ENCODE measurements at places on chromosomes 1 and 21. TPM values are rescaled to one million over a fixed set of nuclear protein-coding genes. Genes with fewer than 3 reads are reported as not detected.
A peak's percentile ranks its signal among the peaks of the same experiment; 100 is the strongest.

The LCE1D gene
- total RNA-seq: not detected

The OPRD1 gene
- total RNA-seq: not detected

The PAQR6 gene
- 0.44 TPM for total RNA-seq

The DNAJC8 gene
- 57.3 TPM for total RNA-seq

DNA sequence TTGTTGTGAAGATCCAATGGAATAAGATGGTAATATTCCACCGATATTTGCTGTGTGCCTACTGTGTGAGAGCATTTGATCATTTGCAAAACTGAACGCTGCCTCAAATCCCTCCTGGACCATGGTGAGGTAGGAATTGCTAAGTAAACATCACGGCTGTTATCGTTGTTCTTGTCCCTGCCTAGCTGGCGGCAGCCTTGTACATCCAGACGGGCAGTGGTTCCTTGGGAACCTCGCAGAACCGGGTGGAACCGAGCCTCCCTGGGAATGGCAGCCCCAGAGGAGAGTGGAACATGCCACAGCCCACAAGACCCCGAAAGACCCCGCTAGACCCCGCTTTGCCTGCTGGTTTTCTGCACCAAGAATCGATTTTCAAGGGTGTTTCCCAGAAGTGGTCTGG, 60.9 kb downstream of the TAS1R2 start:
- no peak for DNase-seq

- no peak for DNase-seq
Observed at GRCh38 chr1:192983349-192983980, 75.7 kb downstream of the UCHL5 start.

DNA sequence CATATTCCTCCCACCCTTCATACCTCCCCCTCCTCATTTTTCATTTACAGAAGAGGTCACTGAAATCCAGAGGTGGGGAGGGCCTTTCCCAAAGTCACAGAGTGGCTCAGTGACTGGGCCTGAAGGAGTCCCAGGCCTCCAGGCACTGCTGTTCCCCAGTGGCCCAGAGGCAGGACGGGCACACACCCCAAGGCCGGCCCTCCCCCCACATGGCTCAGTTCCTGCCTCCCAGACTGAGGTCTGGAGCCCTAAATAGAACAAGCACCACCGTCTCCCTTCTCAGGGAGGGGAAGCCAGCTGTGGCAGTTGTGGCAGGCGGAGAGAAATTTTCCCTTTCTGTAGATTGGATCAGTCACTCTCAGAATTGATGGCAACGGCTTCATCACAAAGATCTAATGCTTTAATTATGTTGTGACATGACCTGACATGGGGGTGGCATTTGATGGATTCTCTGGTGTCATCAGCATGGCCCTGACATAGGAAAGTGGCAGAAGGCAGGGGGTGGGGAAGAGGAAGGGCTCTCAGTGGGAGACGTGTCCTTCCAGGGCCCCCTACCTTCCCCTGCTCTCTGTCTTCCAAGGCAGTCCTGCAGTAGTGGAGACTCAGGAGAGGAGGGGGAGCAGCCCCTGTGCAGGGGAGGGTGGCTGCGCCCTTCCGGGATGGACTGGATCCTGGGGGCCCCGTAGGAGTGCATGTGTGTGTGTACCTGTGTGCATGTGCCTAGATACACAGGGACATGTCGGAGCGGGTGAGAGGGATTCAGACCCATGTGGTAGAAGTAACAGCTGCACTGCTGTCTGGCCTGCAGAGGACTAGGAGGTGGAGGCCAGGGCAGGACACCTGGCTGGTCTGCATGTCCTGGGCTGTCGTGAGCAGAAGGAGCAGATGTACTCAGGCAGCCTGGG, 41.2 kb upstream of the FOXO6 start:
- DNase-seq: peak; percentile 62

DNA sequence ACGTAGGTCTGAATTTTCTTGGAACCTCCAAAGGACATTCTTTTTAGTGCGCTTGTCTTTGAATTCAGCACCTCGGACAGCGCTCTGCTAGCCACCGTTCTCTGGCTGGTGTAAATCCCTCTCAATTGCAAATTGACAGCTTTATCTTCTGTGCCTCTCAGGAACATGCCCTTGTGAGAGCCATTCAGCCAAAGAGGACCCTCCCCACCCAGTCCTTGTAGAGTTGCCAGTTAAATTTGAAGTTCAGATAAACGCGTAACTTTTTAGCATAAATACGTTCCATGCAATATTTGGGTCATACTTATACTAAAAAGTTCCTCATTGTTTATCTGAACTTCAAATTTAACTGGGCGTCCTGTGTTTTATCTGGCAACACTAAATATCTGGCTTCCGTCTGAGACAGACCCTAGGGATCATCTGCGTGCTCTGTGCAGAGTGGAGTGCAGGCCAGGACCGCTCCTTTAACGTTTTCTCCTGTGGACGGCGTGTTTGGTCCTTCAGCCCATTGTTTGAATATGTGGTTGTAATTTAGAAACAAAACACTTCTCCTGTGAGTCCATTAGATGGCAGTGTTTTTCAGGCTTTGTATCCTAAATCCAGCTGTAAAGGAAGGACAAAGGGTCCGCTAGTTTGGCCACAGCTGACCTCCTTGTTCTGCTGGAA, 7.0 kb downstream of the KCNAB2 start:
- DNase-seq: peak; percentile 74

DNA sequence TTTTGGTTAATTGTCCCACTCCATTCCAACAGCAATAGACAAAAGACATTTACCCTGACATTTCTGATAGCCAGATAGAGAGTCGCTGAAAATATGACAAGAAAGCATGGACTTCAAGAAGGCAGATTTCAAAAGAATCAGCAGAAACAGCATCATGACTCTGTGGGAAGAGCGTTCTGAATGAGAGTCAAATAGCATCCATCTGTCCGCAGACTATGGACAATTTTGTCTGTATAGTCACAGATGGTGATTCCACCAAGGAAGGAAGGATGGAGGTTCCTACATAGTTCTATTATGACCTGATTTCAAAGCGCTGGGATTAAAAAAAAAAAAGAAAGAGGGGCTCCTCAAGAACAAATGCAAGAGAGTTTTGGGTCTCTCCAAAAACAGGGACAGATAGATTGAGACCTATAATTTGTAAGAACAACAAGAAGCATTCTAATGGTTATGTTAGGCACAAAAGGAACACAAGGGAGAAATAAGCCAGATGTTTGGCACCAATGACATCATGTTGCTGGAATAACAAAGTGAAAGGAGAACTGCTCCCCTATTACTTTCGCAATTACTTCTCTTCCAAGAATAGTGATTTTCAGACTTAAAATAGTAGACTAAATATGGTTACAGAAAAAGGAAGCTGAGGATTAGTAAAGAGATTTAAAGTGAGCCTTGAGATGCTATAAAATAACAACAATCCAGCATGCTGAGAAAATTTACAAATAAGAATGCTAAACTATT, 28.5 kb downstream of the NIBAN1 start:
- DNase-seq: no peak

GRCh38 chr1:161121834-161122233, 3.9 kb downstream of the NIT1 start:
- DNase-seq: no peak

GRCh38 chr1:182351790-182352364, 39.7 kb downstream of the GLUL start:
- DNase-seq: no peak

- no peak for DNase-seq
Observed at GRCh38 chr1:32627596-32628162, 22.7 kb downstream of the ZBTB8OS start.

DNA sequence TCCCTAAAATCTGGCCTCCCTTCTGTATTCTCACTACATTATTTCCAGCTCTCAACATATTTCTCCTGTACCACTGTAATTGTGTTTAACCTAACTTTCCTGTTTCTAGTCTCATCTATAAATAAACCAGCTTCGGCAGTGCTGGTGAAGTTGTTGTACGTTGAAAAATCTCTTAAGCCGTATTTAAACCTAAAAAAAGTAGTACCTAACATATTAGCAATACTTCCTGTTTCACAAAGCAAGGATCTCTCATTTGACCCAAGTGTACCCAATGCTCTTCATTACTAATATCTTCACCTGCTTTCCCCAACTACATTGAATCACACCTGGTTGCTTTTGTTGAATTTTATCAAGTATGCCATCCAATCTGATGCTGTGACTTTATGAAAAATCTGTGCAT, 42.2 kb upstream of the RGS21 start:
- DNase-seq: no peak

GRCh38 chr1:12774801-12775345, 1.3 kb downstream of the PRAMEF12 start:
- no peak for DNase-seq

DNA sequence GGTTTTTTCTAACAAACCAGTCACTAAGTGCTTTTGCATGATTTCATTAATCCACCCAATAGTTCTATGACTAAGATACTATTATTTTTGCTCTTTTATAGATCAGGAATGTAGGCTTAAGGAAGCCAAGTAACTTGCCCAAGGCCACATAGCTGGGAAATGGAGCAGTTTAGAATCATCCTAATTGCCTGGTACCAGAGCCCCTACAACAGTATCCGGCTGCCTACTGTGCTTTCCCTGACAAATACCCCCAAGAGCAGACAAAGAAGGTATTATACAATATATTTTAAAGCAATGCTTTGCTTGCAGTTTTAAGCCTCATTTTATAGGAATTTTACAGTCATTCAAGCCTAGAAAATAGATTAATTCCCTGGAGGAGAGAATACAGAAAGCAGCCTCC, 45.5 kb upstream of the RASAL2 start:
- no peak for DNase-seq

DNA sequence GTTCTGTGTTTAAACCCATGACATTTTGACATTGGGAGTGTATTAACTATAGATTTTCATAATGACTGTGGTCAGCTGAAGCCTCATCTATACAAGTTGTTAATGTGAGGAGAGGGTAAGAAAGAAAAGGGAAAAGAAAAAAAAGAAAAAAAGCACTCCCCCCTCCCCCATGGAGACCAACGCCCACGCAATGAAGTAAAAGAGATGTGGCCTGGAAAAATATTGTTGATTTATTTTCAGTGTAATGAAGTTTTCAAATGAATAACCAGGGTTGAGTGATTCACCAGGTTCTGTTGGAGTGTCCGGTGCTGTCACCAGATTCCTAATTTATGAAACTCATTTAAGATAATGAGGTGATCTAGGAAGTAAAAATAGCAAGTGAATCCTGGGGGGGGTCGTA, 4.7 kb downstream of the RNF220 start:
- no peak for DNase-seq

GRCh38 chr1:243261390-243261789, 5.5 kb downstream of the SDCCAG8 start:
- no peak for DNase-seq

GRCh38 chr21:34890724-34891612, 158.1 kb downstream of the RUNX1 start:
- DNase-seq: no peak

DNA sequence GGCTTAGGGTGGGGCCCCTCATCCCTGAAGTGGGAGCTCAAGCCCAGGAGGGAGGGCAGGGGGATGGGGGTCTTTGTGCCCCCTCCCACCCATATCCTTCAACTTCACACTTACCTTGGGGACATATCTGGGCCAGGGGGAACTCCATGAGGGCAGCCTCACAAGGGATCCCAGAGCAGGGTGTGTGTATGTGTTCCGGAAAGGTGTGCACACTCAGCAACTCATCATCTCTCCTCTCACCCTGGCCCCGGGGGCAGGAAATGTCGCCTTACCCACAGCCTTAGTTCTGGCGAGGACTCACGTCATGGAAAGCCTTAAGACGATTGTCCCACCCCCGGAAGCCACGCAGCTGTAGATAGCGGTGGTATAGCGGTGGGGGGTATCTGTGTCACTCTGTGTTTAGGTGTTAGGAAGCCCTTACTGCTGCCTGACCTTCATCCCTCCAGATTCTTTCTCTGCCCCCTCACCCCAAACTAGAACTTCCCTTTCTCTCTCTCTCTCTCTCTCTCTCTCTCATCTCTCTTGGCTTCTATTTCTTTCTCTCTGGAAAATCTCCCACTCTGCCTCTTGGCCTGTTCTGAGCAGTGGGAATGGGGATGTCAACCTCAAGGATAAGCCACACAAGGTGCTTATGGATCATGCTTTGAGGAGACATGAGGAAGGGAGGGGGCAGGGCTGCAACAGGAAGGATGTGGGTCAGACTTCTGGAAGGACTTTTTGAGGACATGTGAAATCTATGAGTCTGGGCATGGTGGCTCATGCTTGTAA, at the start of gene SH2D2A:
TSS of gene SH2D2A (minus strand) at position 288 of the 768 bp plus-strand sequence. CDS start at position 148, 140 bp downstream.
- DNase-seq: peak; percentile 70

DNA sequence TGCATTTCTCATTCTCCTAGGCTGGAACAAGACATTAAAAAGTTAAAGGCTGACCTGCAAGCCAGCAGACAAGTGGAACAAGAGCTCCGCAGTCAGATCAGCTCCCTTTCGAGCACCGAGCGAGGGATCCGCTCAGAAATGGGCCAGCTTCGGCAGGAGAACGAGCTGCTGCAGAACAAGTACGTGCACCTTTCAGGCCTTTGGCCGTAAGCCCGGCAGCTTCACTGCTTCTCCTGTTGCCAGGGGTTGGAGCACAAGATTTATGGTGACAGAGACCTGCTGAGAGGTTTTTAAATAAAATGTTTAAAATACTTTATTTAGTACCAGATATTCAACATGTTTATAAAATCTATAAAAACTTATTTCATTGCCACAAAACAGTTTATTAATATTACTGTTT, 53.4 kb downstream of the MACO1 start:
- peak; percentile 53 for DNase-seq

- DNase-seq: no peak
Observed at GRCh38 chr21:25370311-25370744, 237.0 kb downstream of the MRPL39 start.

- no peak for DNase-seq
Observed at GRCh38 chr1:228308628-228309325, 97.9 kb downstream of the TRIM11 start.

DNA sequence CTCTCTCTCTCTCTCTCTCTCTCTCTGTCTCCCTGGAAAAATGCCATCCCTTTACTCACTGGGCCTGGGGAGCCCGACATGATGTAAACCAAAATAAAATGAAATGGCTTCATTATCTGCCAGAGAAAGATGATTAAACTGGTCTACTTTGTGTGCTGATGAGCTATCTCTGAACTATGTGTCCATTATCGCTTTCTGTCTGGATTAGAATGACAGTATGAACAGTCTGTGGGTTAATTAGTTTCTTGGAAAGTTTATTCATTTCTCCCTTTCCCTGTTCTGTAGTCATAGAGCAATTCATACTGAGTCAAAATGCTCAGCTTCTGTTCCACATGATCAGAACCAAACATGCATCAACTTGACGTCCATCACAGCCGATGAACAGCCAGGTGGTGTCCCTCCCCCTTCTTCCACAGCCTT, 72.4 kb upstream of the KCND3 start:
- DNase-seq: no peak
